ENCODE measurements at places on chromosomes 12 and 14.

- DNase-seq = peak; percentile 77
These were observed 136.1 kb downstream of the FGD4 start for GRCh38 chr12:32535288-32535999.

DNA sequence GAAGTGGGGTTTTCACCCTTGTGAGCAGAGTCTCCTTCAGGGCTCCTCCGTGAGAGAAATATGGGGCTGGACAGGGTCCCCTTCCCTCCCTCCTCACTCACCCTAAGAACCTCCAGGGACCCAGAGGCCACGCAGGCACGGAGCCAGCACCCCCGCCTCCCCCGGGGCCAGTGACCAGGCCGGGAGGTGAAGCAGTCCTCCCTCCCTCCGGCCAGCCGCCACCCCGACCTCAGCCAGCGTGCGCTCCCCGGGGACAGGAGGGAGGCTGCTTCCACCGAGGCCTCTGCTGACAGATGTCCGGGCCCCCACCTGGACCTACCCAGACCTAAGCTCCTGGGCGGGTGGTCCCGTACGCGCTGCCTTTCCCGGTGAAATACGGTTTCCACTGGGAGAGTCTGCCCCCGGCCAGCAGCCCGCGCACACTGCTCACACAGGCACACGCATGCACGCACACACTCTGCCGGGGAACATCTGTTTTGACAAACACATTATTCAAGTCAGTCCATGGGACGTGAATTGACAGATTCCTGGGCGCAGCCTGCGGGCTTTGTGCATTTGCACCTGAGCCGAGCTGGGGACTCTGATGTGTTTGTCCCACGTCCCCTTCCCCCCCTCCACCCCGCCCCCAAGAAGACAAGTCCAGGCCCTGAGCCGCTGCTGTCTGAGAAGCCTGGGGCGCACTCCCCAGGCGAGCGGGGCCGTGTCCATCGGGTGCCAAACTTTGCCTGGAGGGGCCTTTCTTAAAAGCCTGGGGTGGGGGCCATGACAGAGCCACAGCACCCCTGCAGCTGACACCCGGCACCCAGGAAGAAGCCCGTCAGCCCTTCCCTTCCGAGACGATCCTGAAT is 725 bp downstream of the RIMBP2 start:
- DNase-seq = no peak

DNA sequence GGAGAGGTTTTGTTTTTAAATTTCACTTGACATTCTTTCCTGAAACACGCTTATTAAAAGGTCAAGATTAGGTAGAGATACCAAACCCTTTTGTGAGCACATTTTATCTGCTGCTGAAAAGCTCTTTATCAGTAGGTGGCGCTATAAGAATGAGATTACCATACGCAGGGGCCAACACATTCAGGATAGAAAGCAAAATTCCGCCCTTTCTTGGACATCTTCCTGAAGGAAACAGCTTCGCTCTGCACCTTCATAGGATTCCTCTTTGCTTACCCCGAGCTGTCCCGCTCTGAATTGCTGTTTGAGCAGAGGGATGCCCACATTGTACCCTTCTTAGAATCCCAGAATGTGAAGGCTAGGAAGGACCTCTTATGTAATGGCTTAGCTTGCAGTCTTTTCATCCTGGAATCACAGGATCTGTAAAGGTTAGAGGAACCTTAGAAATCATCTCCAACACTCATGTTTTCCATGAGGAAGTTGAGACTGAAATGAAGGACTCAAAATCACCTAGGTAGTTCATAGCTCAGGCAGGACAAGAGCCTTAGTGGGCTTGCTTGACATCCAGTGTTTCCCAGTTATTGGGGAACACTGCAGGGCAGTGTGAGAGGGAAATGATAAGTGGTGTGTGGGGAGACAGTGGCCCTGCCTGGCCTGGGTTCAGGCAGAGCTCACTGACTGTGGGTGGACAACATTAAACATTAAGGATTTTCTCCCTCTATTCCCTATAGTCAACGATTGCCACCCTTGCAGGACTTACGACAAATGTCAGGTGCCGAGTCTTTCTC is 38.7 kb upstream of the CRY1 start:
- peak; percentile 79 for DNase-seq

DNA sequence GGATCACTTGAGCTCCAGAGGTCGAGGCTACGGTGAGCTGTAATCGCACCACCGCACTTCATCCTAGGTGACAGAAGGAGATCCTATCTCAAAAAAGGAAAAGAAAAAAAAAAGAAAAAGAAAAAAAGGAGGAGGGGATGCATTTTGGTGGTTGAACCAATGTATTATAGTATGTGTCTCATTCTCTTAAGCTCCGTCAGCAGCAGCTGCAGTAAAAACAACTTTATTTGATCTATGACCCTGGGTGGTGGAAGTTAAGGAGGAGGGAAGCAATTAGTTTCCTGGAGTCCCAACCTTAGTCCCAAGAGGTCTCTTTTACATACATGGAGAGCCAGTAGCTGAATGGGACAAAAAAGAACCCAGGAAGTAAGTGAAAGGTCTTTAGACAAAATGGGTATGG is 26.8 kb upstream of the APOF start:
- DNase-seq = peak; percentile 3

GRCh38 chr12:18165422-18165871 is 75.5 kb upstream of the RERGL start:
- peak; percentile 81 for DNase-seq

Data from choroid plexus epithelial cell (primary cell).